ENCODE measurements at places on chromosomes 12 and 14.

DNA sequence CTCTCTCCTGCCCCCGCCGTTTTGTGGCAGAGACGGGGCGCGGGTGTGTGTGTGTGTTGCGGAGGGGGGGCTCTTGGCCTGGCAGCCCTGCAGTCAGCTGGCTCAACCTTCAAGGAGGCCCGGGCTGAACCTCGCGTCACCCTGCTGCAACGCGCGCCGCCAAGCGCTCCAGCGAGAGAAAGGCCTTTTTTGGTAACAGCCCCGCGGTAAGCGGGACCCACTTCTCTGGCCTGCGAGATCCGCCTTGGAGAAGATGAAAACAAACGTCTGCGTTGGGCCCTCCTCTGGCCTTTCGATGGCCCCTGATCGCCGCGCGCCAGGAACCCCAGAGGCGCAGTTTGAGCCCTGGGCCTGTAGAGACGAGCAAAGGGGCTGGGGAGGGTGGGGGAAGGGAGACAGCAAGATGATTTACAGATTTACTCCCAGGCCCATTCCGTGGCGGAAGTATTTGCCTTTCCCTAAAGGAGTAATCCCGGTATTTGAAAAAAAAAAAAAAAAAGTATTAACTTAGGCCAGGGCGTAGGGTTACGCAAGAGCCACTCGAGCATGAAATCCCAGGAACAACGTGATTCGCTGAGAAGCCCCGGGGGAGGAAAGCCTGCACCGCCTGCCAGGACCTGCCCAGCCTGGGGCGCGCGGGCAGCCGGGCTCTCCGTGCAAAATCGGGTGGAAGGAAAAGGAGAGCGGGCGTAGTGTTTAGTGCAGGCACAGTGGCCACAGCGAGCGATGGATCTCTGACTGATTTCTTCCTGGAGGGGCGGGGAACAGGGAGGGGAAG is 4.5 kb upstream of the IRF2BPL start:
- DNase-seq = peak; percentile 100

DNA sequence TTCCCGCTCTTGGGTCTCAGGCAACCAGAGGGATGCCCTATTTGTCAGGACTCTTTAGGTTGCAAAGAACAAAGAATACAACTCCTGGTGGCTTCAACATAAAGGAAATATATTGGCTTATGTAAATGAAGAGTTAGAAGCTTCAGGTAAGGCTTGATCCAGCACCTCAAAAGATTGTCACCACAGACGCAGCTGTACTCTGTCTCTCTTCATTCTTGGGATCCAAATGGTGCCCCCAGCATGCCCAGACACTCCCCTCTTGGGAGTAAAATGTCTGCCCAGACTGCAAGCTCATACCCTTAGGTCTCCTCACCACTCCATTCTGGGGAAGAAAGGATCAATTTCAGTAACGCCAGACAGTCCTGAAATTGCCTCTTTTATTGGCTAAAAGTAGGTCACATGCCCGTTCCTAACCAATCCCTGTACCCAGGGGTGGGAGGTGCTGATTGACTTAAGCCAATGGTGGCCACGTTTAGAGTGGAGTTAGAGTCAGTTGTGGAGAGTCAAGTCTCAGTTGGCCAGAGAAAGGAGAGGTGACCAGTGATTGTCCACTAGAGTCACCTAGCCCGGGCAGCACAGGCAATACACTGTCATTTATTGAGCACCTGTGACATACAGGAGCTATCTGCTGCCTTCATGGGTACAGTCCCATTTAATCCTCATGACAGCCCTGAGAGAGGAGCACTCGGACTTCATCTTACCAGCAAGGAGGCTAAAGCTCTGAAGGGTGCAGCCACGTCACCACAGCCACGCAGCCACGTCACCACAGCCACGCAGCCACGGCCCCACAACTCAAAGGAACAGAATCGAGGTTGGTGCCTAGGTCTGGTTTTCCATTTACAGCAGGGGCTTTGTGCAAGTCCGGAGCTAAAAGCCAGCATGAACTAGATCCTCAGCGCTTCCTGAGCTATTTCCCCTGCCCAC is 19.7 kb upstream of the BEGAIN start:
- no peak for DNase-seq

DNA sequence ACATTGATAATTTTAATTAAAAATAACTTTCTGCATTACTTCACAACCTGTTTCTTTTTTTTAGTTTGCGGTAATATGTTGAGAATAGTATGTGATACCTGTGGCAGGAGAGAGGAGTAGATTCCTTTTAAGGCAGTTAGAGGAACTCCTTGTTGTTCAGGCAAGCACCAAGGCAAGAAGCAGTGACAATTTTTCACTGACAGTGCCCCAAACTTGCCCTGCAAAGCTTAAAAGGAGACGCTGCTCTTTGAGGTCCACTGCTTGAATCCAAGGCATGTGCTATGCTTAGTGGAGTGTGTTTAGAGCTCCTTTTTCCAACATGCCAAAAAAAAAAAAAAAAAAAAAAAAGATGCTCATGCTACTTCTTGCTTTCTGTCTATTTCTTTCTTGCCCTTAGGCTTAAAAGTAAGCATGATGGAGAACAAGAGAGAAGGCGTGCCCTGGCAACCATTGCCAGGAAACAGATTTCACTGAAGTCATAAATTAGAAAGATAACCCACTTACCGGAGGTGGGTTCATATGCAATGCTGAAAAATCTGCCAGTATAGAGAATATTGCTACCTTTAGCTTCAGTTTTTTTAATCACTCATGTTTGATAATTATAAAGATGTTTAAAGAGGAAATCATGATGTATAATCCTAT is 58.3 kb upstream of the DYRK2 start:
- no peak for DNase-seq

DNA sequence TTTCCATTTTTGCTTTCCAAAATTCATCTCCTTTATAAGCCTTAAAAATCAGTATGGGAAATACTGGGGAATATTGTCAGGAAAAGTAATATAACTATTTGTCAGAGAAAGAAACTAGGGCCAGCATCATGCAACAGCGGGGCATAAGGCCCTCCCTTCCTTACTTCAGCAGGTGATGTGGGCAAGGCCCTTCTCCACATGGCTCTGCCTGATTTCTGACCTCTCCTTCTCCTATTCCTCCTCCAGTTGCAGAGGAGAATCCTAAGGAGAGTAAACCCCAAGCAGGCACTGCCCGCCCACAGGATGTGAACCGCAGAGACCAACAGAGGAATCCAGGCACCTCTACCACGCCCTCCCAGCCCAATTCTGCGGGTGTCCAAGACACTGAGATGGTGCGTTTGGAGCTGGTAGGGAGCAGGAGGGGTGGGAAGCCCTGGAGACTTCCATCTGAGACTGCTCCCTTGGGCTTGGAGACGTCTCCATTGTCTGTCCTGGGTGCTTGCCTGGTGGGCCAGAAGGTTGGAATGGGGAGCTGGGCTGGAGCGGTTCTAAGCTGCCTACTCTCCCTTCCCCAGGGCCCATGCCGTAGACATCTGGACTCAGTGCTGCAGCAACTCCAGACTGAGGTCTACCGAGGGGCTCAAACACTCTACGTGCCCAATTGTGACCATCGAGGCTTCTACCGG is 2.7 kb upstream of the SOAT2 start:
- peak; percentile 9 for DNase-seq

DNA sequence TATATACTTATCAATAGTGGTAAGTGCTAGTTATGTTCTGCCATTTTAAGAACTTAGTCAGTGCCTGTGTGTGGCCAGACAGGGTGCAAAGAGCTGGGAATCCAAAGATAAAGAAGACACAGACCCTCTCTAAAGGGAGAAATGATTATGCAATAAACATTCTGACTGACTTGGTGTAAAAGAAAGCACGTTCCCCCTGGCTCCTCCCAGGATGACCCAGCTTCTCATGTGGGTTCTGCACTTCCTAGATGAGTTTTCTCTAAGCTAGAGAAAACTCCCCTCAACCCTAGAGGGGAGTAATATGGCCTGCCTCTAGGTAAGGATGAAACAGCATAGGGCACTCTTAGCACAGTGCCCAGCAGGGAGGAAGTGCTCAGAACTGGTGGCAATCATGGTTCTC is 231.2 kb downstream of the VRK1 start:
- no peak for DNase-seq

- DNase-seq = peak; percentile 77
These were observed 102.5 kb downstream of the LGMN start for GRCh38 chr14:92645841-92646478.

DNA sequence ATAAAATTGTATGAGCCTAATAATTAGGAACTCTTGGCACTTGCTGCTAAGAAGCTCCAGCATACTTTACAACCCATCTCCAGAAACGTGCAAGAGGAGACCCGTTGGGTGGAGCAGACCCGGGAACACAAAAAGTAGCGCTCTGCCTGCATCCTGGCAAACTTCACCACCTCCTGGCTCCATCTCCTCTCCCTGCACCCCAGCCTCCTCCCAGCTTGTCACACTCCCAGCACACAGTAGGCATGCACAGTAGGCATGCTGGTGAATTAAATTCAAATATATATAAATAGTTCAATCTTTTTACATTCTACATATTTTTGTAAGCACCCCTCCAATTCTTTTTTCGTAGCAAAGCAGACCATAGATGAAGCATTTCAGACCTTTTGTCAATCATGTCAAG is 1.2 kb downstream of the VSIG10 start:
- DNase-seq = peak; percentile 29

GRCh38 chr12:54988402-54989054 is 4.0 kb upstream of the TESPA1 start:
- peak; percentile 26 for DNase-seq
